ENCODE measurements at places on chromosomes 1 and 21. TPM values are rescaled to one million over a fixed set of nuclear protein-coding genes. Genes with fewer than 3 reads are reported as not detected.

Gene BARHL2
- total RNA-seq: not detected

Gene CD101
- 0.42 TPM for total RNA-seq

Gene OSBPL9
- total RNA-seq: 51.7 TPM

Gene ADAM30
- not detected for total RNA-seq

Gene FLG
- total RNA-seq: 0.12 TPM

Gene AGBL4
- total RNA-seq: not detected

- H3K27ac ChIP-seq: no peak overlapping the region
- no peaks in the 10 kb centered on the region for H3K27me3 ChIP-seq
- no peak overlapping the region for H3K4me3 ChIP-seq
- no peaks in the 10 kb centered on the region for H3K36me3 ChIP-seq
- H3K4me1 ChIP-seq: no peaks in the 10 kb centered on the region
These were observed 216.7 kb downstream of the TRABD2B start for GRCh38 chr1:47780469-47780995.

DNA sequence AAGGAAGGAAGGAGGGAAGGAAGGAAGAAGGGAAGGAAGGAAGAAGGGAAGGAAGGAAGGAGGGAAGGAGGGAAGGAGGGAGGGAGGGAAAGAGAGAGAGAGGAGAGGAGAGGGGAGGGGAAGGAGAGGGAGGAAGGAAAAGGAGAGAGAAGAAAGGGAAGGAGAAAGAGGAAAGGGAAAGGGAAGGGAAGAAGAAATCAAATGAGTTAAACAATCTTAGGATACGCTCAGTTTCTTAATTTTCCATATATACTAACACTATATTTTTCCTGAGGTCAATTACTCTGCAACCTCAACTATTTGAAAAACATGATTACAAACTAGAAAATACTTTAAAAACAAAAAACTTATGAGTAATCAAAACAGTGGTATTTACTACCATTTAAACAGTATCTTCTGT lies 53.3 kb downstream of the SPATA6 start:
- no peaks in the 10 kb centered on the region for H3K4me1 ChIP-seq
- H3K27me3 ChIP-seq: no peaks in the 10 kb centered on the region
- H3K4me3 ChIP-seq: no peak overlapping the region
- no peaks in the 10 kb centered on the region for H3K36me3 ChIP-seq
- no peak overlapping the region for H3K27ac ChIP-seq

- H3K4me3 ChIP-seq: no peak overlapping the region
- H3K4me1 ChIP-seq: peaks cover 11% of the 10 kb centered on the region
- H3K36me3 ChIP-seq: peaks cover 16% of the 10 kb centered on the region
- no peak for DNase-seq
These were observed 7.1 kb downstream of the RAD54L start for GRCh38 chr1:46254668-46255067.

DNA sequence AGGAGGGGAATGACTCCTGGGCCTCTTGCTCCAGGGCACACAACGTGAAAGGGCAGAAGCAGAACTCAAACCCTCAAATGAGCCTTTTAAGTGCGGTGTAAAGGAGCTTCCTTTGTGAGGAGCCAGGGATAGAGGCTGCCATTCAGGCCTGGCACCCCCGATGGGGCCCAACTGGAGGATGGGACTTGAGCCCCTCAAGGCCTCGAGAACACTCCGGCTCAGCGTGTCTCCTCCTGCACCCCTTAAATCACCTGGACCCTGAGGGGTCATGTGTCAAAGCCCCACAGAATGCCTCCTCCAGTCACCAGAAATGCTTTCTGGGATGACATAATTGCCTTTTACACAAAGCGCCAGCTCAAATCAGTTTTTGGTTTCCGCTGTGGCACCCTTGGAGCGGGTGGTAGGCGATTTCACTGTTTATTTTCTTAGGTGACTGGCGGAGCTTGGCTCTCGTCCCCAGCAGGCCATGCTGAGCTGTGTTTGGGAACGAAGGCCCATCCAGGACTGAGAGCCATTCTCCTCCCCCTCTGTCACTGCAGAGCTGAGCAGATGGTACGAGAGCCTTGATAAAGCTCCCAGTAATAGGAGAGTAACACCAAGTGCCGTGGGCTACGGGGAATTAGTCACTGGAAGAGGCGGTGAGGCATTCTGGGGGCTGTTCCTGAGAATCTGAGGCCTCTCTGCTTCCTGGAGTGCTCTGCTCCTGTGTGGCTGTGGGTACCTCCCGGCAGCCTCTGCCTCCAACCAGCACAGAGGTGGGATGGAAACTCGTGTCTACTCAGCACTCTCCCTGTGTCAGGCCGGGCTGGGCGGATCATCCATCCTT lies 163.0 kb downstream of the GRIK3 start:
- no peaks in the 10 kb centered on the region for H3K36me3 ChIP-seq
- no peaks in the 10 kb centered on the region for H3K27me3 ChIP-seq
- no peak for DNase-seq
- H3K27ac ChIP-seq: no peak overlapping the region
- no peak overlapping the region for H3K4me3 ChIP-seq

GRCh38 chr1:42946120-42946898 lies 12.4 kb downstream of the SLC2A1 start:
- H3K36me3 ChIP-seq: peaks cover 3% of the 10 kb centered on the region
- H3K4me1 ChIP-seq: peaks cover 61% of the 10 kb centered on the region
- H3K27ac ChIP-seq: peak overlapping the region; percentile 4
- H3K27me3 ChIP-seq: no peaks in the 10 kb centered on the region

DNA sequence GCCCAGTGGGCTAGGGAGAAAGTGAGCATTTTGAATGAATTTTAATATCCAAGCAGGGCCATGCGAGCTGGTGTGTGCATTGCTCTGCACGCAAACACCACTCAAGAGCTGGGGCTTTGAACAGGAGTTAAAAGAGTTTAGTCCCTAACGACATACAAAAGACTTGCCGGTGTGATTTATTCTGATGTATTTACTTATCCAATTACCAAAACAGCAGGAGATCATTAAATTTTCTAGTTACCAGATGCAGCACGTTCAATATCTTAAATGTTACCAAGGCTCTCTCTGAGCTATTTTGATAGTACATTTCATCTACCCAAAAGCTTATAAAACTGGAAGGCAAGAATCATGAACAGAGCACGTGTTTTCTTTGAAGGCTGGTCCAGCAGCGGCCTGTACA lies 30.0 kb upstream of the DMRTA2 start:
- H3K4me3 ChIP-seq: no peak overlapping the region
- H3K27me3 ChIP-seq: no peaks in the 10 kb centered on the region
- no peak for DNase-seq
- H3K27ac ChIP-seq: no peak overlapping the region
- H3K4me1 ChIP-seq: no peaks in the 10 kb centered on the region
- H3K36me3 ChIP-seq: peaks cover 16% of the 10 kb centered on the region

DNA sequence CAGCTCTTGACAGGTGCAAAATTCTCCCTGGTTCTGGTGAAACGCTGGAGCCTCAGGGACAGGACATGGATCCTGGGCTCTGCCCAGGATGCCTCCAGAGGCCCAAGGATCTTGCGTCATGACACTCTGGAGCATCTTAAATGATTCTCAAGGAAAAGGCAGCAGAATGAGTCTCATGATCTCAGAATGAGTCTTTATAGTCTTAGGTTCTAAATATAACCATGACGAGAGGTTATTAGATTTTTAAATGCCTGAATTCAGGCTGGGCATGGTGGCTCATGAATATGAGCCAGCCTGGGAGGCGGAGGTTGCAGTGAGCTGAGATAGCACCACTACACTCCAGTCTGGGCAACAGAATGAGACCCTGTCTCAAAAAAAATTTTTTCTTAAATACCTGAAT lies 55.5 kb downstream of the ECE1 start:
- DNase-seq: no peak
- peaks cover 5% of the 10 kb centered on the region for H3K4me1 ChIP-seq
- peaks cover 21% of the 10 kb centered on the region for H3K36me3 ChIP-seq
- H3K4me3 ChIP-seq: no peak overlapping the region
- no peak overlapping the region for H3K27ac ChIP-seq

DNA sequence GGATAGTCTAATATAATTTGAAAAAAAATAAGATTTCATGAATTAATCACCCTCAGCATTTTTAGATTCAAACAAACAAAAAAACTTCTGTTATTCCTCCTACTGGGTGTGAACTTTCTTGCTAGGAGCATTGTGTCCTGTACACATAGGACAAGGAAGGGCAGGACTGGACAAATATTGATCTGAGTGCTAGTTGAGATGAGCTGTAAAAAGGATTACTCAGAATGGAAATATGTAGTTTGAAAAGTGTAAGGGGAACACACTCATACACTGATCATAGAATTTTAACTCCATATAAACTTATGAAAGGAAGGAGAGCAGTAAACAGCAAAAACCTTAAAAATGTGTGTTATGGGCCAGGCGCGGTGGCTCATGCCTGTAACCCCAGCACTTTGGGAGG lies 156.5 kb upstream of the ZNF648 start:
- H3K27me3 ChIP-seq: no peaks in the 10 kb centered on the region
- peaks cover 7% of the 10 kb centered on the region for H3K36me3 ChIP-seq
- peaks cover 32% of the 10 kb centered on the region for H3K4me1 ChIP-seq
- H3K27ac ChIP-seq: peak overlapping the region; percentile 97

- DNase-seq: no peak
- no peaks in the 10 kb centered on the region for H3K4me1 ChIP-seq
- H3K36me3 ChIP-seq: peaks cover 50% of the 10 kb centered on the region
- H3K4me3 ChIP-seq: no peak overlapping the region
- H3K27ac ChIP-seq: no peak overlapping the region
These were observed 11.4 kb upstream of the PRPF3 start for GRCh38 chr1:150309758-150310508.

DNA sequence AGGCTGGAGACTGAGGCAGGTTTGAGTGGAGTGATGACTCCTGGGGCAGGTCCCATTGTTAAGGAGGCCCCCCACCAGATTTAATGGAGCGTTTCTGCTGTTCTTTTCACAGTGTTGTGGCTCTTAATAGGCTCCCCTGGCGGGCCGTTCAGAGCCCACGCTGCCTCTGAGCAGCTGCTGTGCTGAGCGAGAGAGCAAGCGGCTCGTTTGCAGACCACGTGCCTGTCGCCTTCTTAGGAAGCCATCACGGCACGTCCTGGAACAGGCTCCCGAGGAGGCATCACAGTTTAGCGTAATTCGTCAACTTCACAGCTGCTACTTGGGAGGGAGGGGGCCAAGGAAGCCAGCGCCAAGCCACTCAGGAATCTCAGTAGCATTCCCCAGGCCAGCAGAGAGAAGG lies 70.5 kb upstream of the CTTNBP2NL start:
- H3K27ac ChIP-seq: no peak overlapping the region
- no peaks in the 10 kb centered on the region for H3K36me3 ChIP-seq
- H3K4me1 ChIP-seq: peaks cover 3% of the 10 kb centered on the region

DNA sequence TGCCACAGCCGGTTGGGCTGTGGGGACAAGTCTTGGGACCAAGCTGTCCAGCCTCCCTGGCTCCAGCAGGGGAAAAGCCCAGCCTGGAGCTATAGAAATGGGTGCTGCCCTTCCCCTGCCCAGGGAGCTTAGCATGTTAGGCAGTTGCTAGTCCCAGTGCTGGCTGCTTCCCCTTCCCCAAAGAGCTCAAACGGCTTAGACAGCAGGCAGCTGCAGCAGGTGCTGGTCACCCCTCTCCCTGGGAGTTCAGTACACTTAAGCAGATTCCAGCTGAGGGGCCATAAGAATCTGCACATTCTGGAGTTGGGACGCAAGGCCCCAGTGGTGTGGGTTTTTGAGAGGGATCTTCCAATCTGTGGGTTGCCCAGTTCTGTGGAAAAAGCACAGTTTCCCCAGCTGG lies 11.1 kb upstream of the REG4 start:
- no peak overlapping the region for H3K4me3 ChIP-seq
- no peak for DNase-seq
- H3K27ac ChIP-seq: no peak overlapping the region
- peaks cover 2% of the 10 kb centered on the region for H3K27me3 ChIP-seq

GRCh38 chr1:172699111-172699510 lies 40.2 kb downstream of the FASLG start:
- peak; percentile 48 for DNase-seq
- no peak overlapping the region for H3K27ac ChIP-seq
- peaks cover 6% of the 10 kb centered on the region for H3K4me1 ChIP-seq
- H3K4me3 ChIP-seq: no peak overlapping the region
- no peaks in the 10 kb centered on the region for H3K27me3 ChIP-seq

GRCh38 chr1:229669333-229669732 lies 43.3 kb downstream of the URB2 start:
- H3K4me3 ChIP-seq: no peak overlapping the region
- no peaks in the 10 kb centered on the region for H3K27me3 ChIP-seq
- no peaks in the 10 kb centered on the region for H3K4me1 ChIP-seq
- no peak overlapping the region for H3K27ac ChIP-seq
- H3K36me3 ChIP-seq: no peaks in the 10 kb centered on the region

DNA sequence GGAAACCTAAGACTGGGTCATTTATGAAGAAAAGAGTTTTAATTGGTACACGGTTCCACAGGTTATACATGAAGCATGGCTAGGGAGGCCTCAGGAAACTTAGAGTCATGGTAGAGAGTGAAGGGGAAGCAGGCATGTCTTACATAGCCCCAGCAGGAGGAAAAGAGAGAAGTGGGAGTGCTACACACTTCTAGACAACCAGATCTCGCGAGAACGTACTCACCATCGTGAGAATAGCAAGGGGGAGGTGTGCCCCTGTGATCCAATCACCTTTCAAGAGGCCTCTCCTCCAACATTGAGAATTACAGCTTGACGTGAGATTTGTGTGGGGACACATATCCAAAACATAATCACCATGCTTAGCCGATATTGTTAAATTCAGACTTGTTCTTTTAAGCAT lies 62.8 kb downstream of the DYRK1A start:
- peaks cover 26% of the 10 kb centered on the region for H3K4me1 ChIP-seq
- no peak overlapping the region for H3K27ac ChIP-seq
- H3K36me3 ChIP-seq: peaks cover 38% of the 10 kb centered on the region
- DNase-seq: no peak
- H3K4me3 ChIP-seq: no peak overlapping the region

GRCh38 chr1:203843435-203843834 lies 18.0 kb upstream of the SNRPE start:
- DNase-seq: no peak
- no peak overlapping the region for H3K4me3 ChIP-seq
- no peak overlapping the region for H3K27ac ChIP-seq
- H3K36me3 ChIP-seq: peaks cover 99% of the 10 kb centered on the region

DNA sequence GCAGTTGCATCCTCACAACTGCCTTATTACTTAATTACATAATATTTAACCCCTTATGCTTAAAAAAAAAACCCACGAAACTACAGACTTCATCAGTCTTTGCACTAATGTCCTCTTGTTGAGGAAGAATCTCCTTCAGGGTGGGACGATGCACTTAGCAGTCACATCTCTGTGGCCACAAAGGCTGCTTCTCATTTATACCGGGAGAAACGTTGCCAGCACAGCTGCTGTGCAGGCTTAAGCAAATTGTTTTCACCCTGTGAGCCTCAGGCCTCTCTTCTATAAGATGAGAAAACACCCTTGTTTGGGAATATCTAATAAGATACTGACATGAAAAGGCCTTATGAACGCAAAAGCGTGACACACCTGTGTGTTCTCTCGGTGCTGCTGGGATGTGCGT lies 2.9 kb upstream of the OBSCN start:
- H3K4me3 ChIP-seq: no peak overlapping the region
- H3K27me3 ChIP-seq: no peaks in the 10 kb centered on the region
- no peaks in the 10 kb centered on the region for H3K36me3 ChIP-seq
- peaks cover 2% of the 10 kb centered on the region for H3K4me1 ChIP-seq
